Sigmoid colon (tissue), 7 donors: ENCODE measurements at places on chromosomes 2 and 18. TPM values are rescaled to one million over a fixed set of nuclear protein-coding genes. Genes with fewer than 3 reads are reported as not detected.

ITGA4 gene
- 11.4 TPM for total RNA-seq

POMC gene
- total RNA-seq: 19.7 TPM

INSIG2 gene
- 17.8 TPM for total RNA-seq

NOSTRIN gene
- total RNA-seq: 6.0 TPM

DNA sequence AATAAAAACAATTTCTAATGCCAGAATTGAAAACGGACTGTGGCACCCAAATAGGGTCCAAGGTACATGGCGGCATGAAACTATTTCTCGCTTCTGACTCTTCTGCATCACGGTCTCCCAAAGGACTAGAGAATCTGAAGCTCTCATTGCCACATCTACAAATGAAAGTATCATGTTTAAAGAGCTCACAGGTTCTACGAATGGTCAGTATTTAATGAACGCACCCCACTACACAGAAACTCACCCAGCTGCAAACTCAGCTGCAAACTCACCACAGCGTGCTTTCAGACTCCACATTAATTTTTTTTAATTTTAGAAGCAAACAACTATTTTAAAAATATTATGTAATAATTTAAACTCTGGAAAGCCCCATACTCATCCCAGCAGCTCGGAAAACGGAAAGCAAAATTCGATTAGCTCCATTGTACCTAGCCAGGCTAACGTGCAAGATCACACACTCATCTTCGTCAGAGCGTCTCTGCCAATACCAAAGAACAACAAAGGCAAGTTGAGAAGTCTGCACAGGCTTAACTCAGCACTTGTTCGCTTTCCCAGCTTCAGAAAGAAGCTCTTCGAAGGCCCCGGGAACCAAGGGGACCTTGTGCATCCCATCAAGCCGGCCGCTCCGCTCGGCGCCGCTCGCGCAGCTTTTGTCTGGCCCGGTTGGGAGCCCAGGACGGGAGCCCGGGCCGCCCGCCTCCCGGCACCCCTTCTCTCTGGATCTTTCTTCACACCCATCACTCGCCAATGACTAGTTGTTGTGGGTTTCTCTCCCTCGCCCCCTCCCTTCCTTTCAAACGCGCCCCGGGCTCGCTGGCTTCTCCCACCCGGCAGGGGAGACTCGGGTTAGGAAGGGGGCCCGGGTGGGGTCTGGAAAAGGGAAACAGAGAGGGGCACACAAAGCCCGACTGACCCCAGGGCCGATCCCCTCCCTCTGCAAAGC is 785 bp downstream of the CLASP1 start:
- DNase-seq: peak; percentile 79

DNA sequence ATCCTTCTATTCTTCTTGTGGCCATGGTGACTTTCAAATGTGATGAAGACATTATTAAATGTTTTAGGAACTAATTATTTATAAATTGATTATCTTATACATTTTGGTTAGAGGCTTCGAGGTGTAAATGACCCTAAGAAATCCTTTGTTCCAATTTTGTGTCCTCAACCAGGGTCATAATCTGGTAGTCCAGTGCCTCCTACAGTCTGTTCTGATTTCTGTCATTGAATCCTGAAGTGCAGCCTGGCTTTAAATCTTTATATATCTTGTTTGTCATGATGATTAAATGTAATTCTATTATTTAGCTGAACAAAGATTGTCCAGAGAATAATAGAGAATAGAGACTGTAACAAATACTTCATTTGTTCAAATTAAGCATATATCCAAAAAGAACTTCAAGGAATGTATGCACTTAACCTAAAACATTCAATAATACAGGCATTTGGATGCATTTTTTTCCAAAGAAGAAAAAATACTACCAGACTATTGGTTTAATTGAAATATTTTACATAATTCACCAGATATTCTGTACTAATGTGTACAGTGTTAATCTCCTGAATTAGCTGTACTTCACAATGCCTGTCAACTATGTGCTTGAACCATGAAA is 89.8 kb downstream of the PRPF40A start:
- no peak for DNase-seq

DNA sequence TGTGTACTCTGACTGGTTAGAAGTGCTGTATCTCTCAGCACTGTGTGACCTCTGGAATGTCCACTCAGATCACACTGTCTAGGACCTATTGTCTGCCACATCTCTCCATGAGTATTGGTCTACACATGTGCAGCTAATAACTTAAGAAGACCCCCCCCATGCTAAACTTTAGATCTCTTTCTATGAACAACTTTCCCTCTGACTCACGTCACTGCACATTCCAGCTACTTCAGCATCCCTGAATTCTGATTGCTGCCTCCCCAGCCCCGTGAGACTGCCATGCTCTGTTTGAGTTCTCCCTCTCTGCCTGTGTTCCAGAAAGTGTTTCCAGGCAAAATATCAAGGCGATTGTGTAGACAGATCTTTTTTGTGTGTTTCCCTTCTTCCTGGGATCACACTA is 41.8 kb downstream of the RAPGEF4 start:
- DNase-seq: no peak

DNA sequence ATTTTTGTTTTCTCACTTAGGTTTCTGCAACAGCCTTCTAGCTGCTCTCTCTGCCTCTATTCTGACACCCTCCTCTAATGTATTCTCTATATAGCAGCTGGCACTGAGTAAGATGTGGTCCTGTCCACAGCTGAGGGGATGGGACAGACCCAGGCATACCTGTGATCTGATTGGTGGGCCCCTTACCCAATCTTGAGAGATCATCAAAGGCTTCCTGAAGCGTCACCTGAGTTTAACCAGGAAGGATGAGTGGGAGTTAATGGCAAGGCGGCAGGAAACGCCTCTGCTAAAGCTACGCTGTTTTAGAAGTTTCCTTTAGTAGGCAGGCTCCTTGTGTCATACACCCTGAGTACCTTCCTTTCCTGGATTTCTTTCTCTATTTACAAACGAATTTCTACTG is 5.7 kb upstream of the TET3 start:
- no peak for DNase-seq

GRCh38 chr2:2116657-2117056 is 214.4 kb downstream of the MYT1L start:
- no peak for DNase-seq

- no peak for DNase-seq
These were observed 34.8 kb upstream of the LINC00305 start for GRCh38 chr18:64183665-64184064.

- DNase-seq: peak; percentile 68
These were observed 13.1 kb upstream of the MLPH start for GRCh38 chr2:237473878-237474441.

DNA sequence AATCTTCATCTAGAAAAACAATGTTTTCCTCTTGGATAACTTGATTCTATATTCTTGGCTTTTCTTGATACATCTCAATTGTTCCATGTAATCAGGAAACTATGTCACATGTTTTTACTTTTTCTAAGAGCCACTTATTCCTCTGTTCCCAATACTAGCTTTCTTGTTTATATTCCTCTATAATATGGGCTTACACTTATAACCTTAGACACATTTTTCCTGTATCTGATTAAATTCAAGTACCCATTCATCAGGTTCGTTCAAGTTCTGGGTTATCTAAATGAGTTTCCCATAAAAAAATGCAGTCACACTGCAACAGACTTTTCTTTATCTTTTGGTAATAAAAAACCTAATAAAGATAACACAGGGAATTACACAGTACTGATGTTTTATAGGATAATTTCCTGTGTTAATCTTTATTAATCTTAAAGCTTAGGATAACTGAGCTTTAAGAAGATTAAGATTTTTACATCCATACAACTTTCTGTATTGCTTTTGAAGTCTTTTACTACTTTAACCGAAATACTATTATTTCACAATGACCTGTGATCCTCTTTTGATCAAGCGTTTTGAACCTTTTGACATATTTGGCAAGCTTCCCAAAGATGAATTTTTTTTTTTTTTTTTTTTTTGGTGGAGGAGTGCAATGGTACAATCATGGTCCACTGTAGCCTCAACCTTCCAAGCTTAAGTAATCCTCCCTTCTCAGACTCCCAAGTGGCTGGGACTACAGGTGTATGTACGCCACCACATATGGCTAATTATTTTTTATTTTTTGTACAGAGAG is 44.3 kb upstream of the C2orf66 start:
- no peak for DNase-seq

DNA sequence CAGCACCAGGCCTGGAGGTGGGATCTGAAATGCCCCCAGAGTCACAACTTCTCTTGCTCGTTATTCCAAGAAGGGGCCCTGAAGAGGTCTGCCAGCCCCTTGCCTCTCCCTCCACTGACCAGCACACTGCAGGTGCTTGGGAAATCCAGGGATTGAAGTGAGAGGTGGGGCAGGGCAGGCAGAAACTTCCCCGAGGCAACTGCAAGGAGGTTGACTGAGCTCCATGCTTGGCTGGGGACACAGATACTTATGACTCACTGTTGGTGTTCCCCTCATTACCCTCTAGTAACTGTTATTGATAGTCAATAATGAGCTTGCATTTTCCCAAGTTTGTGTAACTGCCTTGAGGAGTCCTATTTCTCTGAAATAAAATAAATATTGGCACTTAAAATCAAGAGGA is 47.5 kb downstream of the MARCO start:
- no peak for DNase-seq

DNA sequence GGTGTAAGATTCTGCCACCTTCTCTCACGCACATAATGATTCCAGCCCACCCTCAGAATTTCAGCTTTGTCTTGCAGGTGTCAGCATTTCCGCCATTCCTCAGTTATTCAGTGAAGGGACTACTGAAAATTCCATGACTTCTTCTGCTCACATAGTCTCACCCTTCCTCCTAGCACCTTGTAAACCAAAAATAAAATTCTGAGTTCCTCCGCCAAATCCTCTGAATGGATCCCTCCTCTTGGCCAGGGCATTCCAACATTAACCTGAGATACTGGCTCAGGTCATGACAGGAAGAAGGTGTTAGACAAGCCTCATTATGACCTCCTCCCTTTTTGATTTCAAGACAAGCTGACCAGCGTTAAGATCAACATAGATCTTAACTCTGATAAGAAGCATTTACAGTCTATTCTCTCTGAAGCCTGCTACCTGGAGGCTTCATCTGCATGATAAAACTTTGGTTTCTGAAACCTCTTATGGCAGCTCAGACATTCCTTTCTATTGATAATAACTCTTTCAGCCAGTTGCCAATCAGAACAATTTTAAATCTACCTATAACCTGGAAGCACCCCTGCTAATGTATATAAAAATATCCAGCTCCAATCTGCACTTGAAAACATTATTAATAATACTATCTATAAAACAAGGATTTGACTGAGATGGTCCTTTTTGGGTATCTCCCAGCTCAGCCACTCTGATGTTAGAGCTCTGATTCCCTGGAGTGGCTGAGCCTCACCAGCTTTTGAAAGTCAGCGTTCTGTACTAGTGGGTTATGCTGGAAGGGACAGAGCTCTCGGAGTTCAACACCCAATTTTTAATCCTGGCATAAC is 136.4 kb upstream of the APCDD1 start:
- no peak for DNase-seq

DNA sequence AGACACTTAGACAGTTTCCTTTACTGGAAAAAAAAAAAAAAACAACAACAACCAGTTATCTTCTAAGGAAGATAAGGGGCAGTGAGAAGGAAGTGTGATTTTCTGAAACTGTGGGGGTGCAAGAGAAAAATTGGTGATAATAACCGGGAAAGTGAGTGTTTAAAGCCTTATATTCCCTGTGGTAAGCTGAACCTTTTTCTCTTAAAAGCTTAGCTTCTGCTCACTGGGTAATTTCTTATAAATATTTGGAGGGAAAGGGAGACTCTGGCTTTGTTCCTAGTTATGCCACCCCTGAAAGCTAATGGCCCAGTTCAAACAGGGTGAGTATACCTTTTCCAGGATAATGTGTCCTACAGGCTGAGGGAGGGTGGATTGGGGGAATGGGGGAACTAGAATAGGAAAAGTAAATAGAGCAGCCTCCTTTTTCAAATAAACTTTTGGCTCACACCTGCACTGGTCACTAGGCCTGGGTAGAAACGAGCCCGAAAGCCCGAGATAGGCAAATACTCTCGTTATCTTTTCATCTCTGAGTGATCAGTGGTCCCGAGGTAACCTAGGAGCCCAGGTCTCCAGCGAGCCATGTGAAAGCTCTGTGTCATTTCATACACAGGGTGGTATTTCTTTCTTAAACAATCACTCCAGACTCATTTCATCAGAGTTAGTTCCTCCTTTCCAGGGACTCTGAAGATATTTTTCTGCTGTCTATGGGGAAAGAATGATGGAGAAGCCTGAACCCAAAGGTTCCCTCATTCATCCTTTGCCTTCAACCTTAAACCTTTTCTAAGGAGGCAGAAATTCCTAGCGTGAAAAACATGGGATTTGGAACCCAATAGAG is 15.5 kb upstream of the SRBD1 start:
- no peak for DNase-seq
